Upper lobe of right lung (tissue), 1 donor: ENCODE measurements at places on chromosomes 2 and 18.
A peak's percentile ranks its signal among the peaks of the same experiment; 100 is the strongest.

GRCh38 chr18:40937386-40937785 is 1017.6 kb upstream of the PIK3C3 start:
- no peak for DNase-seq

- DNase-seq, result no peak
Measured at GRCh38 chr2:56299171-56299691, 115.4 kb downstream of the CCDC85A start.

DNA sequence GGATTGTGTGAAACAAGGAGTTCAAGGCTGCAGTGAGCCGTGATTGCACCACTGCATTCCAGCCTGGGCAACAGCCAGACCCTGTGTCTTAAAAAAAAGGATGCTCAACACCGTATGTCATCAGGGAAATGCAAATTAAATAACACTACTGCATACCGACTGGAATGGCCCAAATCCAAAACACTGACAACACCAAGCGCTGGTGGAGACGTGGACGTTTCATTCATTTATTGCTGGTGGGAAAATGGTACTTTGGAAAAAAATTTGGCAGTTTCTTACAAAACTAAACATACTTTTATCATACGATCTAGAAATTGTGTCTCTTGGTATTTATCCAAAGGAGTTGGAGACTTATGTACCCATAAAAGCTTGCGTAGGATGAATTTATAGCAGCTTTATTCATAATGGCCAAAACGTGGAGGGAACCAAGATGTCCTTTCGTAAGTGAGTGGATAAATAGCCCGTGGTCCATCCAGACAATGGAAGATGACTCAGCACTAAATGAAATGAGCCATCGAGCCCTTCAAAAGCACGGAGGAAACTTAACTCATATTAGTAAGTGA is 24.2 kb downstream of the NEU4 start:
- DNase-seq, result no peak

- no peak for DNase-seq
Measured at GRCh38 chr2:223920109-223920508, 25.0 kb downstream of the WDFY1 start.

- no peak for DNase-seq
Measured at GRCh38 chr18:60113396-60113795, 213.6 kb downstream of the PMAIP1 start.

GRCh38 chr2:37556256-37556655 is 115.2 kb downstream of the CDC42EP3 start:
- DNase-seq, result no peak

DNA sequence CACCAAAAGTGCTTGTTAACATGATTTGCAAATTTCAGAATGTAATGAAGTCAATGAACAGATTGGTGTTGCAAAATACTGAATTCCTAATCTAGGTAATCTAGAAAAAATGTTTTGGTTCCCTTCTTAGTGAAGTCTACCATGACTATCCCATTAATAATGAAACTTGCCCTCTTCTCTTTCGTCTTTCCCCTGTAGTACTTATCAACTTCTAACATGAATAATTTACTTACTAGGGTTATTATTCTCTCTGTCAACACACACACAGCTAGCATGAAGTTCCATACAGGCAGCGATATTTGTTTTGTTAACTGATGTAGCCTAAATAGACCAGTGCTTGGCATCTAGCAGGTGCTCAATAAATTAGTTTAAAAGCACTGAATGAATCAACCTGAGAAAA is 160.2 kb downstream of the NCK2 start:
- DNase-seq, result no peak

GRCh38 chr2:149169656-149170055 is 131.2 kb downstream of the LYPD6B start:
- no peak for DNase-seq

DNA sequence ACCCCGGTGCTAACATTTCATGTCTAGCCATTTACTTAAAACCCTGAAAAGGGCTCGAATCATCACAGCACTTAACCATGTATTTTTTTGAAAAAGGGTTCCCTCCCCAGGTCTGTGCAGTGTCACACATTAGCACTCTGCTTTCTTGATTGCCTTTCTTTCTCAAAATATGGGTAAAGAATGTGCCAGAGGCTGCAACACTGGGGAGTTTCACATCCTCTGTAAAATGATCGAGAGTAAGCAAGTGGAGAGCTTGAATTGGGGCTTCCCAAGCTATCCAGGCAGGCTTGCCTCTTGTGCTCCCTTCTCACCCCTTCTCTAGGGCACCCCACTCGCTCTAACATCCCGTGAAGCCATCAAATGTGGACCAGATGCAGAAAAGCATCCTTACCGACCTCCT is 177.0 kb upstream of the CCDC68 start:
- DNase-seq, result no peak

DNA sequence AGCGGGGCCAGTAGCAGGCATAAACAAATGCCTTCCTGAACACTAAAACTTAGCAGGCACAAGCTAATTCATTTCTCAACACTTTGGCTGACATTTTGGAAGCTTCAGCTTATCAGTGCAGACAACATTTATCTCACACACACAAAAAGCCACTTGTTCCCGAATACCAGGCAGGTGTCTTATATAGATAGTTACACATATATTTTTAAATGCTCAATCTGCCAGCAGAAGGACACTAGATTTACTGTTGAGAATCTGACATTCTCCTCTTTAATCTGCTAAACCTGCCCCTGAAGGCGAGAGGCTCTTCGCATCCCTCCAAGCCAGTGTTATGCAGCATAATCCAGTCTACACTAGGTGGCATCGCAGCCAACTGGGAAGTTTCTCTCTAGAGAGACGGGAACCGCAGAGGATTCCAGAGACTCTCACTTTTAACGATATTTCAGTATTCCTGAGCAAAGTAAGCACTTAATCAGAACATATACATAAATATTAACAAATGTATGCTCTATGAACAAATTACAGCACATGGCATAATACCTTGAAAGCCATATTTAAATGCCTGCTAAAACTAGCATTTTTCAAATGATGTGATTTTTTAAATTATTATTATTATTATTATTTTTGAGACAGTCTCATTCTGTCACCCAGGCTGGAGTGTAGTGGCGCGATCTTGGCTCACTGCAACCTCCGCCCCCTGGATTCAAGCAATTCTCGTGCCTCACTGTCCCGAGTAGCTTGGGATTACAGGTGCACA is 90.2 kb upstream of the SCG2 start:
- no peak for DNase-seq

DNA sequence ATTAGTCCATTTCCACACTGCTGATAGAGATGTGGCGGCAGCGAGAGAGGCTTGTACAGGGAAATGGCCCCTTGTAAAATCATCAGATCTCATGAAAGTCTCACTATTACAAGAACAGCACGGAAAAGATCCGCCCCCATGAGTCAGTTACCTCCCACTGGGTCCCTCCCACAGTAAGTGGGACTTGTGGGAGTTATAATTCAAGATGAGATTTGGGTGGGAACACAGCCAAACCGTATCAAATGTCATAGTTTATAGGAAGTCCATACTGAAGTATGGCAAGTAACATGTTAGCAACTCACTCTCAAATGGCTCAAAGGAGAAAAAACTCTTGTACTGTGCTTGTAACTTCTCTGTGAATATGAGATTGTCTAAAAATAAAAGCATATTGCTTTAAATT is 56.1 kb downstream of the FARP2 start:
- no peak for DNase-seq

- no peak for DNase-seq
Measured at GRCh38 chr2:105537920-105538319, 139.1 kb upstream of the FHL2 start.

DNA sequence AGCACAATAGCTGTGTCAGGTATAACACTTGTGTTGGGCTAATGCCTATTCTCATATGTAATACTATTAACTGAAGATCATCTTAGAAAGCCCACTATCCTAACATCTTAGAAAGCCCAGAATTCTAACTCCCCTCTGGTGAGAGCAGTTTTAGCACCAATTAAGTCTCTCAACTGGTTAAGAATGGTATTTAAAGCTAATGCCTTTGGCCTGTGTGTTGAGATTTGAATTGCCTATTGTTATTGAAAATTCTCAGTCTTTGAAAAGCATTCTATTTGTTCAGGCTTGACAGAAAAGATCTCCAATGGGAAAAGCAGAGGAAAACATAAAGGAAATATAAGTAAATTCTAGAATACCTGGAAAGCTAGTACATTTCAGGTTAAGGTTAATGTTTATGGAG is 352.5 kb downstream of the ARHGAP15 start:
- DNase-seq, result no peak

GRCh38 chr2:62741127-62741526 is 35.6 kb downstream of the EHBP1 start:
- DNase-seq, result no peak

GRCh38 chr18:13517369-13517768 is 209.0 kb downstream of the FAM210A start:
- DNase-seq, result no peak

GRCh38 chr2:203038586-203038985 is 23.9 kb downstream of the NBEAL1 start:
- no peak for DNase-seq

GRCh38 chr18:29154758-29155725 is 978.1 kb upstream of the CDH2 start:
- DNase-seq, result no peak

DNA sequence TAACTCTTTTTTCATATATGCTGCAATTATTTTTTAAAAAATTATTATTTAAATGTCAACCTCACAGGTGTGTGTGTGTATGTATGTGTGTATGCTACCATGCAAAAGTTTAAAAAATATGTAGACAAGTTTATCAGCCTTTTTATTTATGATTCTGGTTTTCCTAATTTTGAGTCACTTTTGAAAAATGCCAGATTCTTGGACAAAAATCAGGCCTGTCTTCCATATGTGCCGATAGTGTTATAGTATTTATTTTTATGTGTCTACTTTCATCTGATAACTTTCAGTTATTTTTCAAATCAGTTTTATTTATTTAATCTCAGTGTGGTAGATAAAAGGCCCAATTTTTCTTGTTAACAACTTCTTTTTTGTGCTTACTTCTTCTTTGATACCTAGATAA is 176.2 kb downstream of the RDH14 start:
- DNase-seq, result no peak

DNA sequence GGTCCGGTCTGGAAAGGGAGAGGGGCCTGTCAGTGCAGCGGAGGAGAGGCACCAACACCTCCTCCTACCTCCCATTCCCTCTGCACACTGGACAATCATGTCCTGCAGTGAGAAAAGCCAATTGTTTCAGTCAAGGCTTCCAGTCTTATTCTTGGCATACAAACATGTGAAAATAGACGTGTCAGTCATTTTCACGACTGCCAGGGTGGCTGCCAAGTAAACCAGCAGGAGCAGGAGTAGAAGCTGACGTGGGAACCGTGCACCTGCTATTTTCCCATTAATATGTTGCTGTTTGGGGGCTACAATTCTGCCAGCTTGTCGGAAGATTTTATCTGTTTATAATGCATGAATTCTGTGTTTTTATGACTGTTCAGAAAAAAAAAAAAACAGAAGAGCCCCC is 202.3 kb downstream of the SPP2 start:
- DNase-seq, result no peak

GRCh38 chr2:229297247-229297646 is 26.2 kb upstream of the PID1 start:
- DNase-seq, result no peak

DNA sequence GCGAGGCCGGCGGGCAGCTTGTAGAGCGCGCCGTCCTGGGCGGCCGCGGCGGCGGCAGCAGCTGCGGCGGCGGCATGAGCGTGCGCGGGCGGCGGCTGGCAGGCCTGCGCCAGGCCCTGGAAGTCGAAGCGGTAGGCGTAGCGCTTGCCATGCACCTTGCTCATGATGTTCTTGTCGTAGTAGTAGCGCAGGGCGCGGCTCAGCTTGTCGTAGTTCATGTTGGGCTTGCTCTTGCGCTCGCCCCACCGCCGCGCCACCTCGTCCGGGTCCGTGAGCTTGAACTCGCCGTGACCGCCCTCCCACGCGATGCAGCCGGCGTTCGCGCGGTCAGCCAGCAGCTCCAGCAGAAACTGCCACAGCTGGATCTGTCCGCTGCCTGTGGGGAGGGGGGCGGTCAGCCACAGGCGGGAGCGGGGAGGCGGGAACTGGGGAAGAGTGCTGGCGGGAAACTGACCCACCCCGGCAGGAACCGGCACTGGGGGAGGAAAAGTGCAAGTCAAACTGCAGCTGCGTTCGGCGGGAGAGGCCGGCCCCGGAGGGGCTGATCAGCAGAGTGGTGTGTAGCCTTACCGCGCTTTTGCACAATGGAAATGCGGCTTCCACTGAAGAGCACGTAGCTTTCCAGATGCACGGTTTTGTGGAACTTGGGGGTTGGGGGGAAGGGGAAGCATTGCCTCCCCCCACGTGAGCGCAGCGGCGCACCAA is 3.0 kb downstream of the FEV start:
- peak; percentile 67 for DNase-seq

GRCh38 chr2:179263446-179264367 is 925 bp downstream of the SESTD1 start:
- DNase-seq, result peak; percentile 78

DNA sequence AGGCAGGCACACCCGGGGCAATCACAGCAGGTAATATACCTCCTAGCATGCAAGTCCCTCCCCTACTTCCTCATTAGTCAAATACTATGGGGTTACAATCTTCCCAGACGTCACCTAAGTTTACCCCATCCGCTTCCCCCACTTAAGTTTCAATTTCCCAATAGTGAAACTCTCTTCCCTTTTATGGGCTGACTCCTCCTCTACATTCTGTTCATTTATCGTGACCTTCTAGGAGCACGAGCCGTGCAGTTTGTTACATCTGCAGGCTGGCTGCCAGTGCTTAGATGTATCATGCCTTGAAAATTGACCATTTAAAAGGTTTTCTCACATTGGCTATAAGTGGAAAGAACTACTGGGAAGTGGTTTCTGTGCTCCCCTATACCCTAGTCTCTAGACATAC is 1357.8 kb upstream of the CRIM1 start:
- DNase-seq, result no peak

- DNase-seq, result no peak
Measured at GRCh38 chr2:198309673-198310280, 505.4 kb downstream of the PLCL1 start.

GRCh38 chr2:167550448-167550847 is 662.2 kb downstream of the XIRP2 start:
- DNase-seq, result no peak

DNA sequence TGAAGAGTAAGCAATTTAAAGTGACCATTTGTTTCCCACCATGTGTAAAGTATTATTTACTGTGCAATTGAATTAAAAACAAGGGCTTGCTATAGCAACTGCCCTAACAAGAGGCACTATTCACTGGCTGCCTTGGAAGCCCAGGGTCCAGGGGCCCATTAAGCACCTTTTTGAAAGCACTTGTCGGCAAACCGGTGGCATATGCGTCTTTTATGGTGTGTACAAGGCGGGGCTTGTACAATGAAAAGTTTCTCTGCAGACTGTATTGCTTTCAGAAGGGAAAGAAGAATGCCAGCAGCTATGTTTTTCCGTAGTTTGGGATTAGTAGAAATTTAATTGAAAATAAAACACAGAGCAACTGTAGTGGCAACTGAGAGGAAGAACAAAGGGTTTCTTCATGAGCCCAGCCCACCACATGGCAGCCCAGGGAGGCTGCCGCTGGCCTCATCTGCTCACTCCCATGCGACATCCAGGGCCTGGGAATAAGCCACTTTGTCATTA is 279.5 kb upstream of the PARD3B start:
- DNase-seq, result no peak
